T47D (cell line): ENCODE measurements at places on chromosomes 3 and 15.
A peak's percentile ranks its signal among the peaks of the same experiment; 100 is the strongest.

DNA sequence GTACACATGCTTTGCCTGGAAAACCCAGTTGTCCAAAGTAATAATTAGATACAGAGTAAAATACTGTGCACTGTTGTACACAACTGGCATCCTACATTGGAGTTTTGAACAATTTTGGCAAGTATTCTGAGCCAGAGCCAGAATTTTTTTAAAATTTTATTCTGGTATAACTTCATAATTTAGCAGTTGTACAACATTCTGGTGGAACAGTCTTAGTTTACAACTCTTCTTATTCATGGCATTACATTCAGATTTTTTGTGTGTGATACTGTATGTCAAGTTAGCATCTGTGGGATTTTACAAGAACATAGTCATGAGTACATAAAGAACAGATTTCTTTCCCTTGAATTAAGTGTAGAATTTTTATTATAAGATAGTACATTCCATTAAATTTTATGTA is 67.5 kb downstream of the SLC49A4 start:
- DNase-seq, result no peak

DNA sequence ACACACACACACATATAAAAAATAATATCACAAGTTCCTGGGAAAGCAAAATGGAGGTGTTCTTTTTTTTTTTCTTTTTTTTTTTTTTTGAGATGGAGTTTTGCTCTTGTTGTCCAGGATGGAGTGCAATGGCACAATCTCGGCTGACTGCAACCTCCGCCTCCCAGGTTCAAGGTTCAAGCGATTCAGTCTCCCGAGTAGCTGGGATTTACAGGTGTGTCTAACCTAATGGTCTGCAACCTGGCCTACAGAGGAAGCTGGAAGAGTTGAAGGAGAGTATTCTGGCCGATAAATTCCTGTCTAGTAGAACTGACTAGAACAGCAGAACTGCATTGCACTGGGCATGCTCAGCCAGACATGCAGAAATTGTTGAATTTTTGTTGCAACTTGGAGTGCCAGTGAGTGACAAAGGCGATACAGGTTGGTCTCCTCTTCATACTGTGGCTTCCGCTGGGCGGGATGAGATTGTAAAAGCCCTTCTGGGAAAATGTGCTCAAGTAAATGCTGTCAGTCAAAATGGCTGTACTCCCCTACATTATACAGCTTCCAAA is 22.4 kb upstream of the EIF4A2 start:
- no peak for DNase-seq

DNA sequence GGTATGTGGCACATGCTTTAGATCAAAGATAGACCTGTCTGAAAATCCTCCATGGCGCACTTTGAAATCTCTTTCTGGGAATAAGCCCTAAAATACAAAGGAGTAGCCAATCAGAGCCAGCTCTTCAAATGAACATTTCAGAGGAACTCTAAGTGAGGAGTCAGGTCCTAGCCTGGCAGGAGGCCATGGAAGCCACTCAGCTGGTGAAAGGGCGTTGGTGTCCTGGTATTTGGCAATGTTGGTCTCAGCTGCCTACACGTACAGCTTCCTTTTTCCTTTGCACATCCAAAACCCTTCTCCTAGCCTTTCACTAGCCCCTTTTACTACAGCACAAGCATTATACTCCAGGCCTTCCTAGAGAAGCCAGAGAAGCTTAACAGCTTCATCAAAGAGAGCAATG is 5.5 kb downstream of the WDR73 start:
- DNase-seq, result no peak

DNA sequence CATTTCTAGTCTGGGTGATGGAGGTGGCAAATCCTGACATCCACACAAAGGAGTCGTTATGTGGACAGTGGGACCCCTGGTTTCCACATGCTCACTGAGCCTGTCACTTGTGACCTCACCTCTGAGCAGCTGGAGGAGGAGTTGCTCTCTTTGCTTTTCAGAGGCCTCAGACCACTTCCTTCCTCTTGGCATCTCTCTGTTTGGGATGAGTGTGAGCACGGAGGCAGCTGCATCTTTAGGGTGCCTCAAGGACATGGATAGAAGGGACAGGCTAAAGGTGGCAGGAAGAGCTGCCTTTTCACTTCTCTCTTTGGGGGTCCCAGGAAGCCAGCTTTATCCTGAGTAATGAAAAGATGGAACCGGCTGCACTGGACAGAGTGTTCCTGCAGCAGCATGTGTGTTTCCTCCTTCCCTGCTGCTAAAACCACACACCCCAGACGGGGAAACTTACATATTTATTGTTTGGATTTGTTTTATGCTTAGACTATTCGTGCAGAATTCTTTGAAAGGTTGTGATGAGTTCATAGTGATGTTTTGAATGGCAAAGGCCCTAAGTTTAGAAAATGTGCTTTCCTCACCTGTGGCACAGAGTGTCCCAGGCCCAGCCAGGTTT is 31.8 kb downstream of the GPR171 start:
- no peak for DNase-seq

DNA sequence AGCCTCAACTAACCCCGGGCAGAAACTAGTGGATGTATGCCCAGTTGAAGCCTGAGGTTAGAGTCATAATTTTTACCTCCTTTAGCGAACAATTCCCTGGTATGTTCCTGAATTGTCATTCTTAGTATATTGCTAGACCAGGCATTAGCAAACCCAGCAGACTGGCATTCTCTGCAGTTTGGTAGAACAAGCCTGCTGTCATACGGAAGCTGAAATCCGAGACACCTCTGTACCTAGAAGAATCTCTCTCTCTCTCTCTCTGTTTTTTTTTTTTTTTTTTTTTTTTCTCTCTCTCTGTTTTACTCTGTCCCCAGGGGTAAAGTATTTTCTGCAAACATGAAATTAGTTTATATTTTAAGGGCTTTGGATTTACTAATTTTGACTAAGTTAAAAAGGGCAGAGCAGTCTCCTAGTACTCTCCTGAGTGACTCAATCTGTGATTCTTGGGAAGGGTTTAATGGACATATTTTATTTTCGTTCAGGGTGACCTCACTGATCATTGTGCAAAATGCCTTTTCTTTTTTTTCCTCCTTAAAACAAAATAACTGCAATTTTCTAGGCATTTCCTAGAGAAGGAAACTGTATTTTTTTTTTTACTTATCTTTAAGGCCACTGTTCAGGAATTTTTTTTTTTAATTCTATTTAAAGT is 133.6 kb upstream of the ICE2 start:
- DNase-seq, result no peak

- DNase-seq, result no peak
Measured at GRCh38 chr3:114569186-114569585, 275.4 kb downstream of the TIGIT start.

- no peak for DNase-seq
Measured at GRCh38 chr3:100289339-100289738, 28.5 kb downstream of the TBC1D23 start.

GRCh38 chr3:188472336-188472735 is 318.4 kb downstream of the LPP start:
- DNase-seq, result no peak

DNA sequence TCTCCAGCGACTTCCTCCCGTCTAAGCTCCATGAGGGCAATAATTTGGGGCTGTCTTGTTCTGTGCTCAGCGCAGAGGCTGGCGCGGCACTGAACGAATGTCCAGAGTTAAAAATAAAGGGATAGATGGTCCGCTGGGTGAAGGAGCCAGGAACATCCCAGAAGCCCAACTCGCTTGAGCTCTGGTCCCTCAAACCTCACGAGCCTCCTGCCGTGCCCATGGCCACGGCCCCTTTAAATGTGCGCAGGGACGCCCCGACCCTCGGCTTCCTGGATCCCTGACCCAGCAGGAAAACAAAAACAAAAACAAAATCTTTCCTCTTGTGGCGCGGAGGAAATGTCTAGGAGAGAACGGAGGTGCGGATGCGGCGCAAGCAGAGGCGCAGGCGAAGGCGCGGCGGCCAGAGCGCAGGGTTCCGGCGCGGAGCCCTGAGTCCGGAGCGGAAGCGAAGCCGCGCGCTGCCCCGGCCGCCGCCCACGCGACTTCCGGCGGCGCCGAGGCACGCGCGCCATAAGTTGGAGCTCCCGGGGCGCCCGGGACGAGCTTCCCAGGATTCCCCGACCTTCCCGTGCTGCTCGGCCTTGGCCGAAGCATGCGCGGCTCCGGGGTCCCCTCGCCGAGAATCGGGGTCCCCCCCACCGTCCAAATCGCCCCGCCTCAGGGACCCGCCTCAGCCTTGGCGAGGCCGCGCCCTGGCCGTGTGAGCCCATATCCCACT is 52.9 kb upstream of the WNT7A start:
- no peak for DNase-seq

GRCh38 chr3:183185696-183186095 is 23.2 kb upstream of the LAMP3 start:
- DNase-seq, result no peak

DNA sequence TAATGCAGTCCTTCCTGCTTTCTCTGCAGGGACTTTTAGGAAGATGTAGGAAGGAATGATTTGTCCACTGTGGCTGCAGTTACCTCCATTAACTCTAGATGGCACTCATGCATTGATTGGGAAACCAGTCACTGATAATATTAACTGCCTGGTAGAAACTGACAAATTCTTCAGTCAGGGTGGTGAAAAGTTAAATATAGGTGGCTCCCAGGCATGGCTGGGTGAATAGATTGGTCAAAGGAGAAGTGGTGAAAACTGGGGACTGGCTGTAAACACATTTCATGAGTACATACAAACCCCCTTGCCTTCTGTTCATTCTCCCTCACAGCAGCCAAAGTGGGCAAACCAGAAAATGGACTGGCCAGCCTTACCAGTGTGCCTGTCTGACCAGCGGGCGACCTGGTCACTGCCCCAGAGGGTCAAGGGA is 333.4 kb downstream of the THSD4 start:
- peak; percentile 64 for DNase-seq

DNA sequence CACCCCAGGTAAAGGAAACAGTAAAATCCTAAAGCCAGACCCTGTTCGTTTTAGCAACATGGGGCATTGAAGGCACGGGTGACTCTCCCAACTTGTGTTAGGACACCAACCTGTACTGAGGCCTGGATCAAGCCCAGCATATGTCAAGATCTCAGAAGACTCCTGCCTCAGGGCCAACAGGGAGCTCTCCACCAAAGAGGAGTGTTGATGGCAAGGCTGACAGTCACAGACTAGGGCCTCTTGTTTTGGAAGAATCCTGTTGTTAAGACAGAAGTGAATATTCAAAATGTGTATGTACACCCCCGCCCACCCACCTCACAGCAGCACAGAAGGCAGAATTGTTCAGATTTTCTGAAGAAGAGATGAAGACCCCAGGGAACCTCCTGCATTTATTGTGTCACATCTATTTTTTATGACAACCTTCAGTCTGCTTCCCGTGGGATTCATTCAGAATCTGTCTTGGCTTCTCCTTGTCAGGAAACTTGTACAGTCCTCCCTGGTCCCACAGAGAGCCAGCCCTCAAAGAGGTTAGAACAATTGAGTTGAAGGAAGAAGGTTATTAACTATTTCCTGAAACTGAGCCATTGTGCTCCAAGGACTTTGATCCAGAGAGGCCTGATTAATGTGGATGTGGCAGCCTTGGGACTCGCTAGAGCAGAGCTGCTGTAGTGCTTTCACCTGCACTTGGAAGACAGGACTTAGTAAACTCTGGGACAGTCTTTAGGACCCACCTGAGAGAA is 61.7 kb upstream of the PLXNA1 start:
- no peak for DNase-seq

DNA sequence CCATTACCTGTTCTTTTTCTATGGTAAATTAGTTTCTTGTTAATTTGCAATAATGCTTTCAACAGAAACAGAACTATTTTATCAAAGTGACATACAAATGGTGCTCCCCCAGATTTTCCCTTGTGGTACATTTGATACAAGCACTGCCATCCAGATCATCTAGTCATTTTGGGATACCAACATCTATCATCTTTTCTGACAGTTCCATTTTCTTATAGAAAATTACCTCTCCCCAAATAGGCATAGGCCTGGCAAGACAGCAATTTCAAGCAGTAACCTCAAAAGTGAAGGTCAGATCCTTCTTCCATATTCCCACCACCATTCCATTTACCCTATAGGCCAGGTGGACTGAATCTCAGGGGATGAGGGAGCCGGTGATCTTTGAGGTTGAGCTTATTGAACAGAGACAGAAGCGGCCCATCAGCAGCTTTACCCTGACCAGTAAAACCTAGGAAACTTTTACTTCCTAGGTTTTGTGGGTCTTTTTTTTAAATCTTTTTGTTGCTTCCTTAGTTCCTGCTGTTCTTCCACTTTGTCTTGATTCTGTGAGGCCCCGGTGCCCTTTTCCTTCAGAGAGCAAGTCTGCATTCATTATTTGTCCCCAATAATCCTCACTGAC is 3.1 kb upstream of the PLD1 start:
- no peak for DNase-seq

DNA sequence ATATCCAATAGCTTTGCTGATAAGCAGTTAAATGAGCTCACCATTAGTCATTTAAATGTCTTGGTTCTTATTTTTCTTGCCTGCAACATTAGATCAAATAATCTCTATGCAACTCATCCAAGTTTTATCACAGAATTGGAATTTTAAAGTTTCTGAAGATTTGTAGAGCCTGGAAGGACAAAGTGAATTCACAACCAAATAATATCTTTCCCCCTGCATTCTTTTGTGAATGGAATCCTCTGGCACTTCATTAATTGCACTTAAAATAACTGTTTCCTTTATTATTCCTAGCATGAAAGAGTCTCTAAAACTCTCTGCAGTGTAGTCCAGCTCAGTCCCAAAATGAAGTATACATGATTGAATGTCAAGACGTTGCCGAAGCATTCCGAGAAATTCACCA is 345.6 kb upstream of the TGFBR2 start:
- no peak for DNase-seq

GRCh38 chr3:72355168-72355567 is 493.1 kb downstream of the SHQ1 start:
- no peak for DNase-seq

GRCh38 chr3:120753810-120754209 is 11.3 kb downstream of the GTF2E1 start:
- DNase-seq, result no peak

- DNase-seq, result no peak
Measured at GRCh38 chr3:190492129-190492528, 21.8 kb upstream of the IL1RAP start.

DNA sequence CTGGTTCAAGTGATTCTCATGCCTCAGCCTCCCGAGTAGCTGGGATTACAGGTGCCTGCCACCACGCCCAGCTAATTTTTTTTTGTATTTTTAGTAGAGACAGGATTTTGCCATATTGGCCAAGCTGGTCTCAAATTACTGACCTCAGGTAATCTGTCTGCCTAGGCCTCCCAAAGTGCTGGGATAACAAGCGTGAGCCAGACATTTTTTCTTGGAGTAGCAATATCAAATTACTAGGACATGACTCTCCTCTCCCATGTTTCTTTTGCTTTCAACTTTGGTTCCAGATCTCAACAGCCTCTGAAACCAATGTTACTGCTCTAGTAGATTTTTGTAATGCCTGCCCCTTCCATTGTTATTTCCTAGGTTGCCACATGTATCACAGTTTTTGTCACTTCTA is 462.0 kb downstream of the GBE1 start:
- no peak for DNase-seq

GRCh38 chr3:125031544-125031943 is 24.3 kb downstream of the HEG1 start:
- no peak for DNase-seq

DNA sequence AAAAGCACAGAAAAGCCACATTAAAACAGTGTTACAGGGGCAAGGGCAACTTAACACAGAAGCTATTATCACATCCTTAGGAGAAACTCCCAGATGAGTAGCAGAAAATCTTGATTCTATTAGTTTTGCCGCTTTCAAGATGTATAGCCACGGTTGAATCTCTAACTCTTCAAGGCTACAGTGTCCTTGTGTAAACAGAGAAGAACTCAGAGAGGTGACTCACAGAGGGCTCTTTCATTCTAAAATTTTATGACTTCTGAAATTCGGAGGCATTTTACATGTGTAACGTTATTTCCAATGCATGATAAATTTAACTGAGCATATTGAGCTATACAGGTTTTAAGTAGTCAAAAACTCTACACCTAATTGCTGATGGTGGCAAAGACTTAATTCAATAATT is 846.6 kb downstream of the GBE1 start:
- no peak for DNase-seq
